ENCODE measurements at places on chromosomes 16 and 17.

DNA sequence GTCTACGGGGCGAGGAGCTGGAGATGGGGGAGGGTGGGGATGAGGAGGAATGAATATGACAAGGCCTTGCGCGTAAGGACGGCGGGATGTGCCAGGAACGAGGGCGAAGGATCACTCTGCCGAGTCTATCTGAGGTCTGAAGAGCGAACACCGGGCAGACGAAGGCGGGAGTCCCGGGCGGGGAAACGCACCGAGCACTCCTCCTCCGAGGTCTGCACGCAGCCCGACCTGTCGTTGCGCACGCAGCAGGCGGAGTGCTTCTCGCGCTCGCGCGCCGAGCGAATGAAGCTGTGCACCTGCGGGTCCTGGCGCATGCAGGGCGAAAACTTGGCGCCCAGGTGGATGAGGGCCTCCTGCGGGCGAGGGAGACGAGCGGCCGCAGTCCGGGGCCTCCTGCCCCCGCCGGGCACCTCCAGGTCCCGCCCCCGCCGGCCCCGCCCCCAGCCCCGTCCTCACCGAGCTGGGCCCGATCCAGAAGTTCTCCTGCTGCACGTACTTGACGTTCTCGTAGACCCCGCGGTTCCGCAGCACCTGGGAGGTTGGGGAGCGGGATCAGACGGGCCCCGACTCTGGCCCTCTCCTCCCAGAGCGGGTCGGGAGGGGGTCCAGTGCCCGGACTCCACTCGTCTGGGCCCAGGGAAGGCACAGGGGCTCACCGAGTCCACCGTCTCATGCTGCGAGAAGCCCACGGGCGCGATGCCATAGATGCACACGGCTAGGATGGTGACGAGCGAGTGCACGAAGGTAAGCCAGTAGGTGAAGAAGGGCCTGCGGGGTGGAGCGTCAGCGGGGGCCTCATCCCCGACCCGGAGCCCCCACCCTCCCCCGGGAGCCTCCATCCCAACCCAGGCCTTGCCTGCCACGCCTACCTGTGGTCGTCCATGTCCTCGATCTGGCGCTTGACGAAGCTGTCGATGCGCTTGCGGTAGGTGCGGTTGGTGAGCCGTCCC is 7.6 kb downstream of the SNRNP25 start:
- no peak for DNase-seq

DNA sequence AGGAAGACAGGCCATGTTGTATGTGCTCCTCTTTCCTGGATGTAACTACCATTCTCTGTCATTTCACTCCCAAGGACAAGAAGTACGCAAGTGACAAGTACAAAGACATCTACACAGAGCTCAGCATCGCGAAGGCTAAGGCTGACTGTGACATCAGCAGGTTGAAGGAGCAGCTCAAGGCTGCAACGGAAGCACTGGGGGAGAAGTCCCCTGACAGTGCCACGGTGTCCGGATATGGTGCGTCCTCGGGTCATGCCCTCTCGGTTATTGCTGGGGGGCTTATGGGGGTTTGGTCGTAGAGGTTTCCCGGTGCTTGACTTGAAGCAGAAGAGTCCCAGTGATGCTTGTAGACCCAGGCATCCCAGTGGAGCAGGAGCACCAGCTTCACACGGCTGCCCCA is 29.0 kb downstream of the PLD6 start:
- DNase-seq = no peak

- DNase-seq = no peak
Observed at GRCh38 chr16:5228369-5228768, 130.8 kb upstream of the EEF2KMT start.

- no peak for DNase-seq
Observed at GRCh38 chr17:246226-246625, 64.8 kb upstream of the DOC2B start.

GRCh38 chr16:75626806-75627205 is 3.7 kb upstream of the ADAT1 start:
- no peak for DNase-seq

DNA sequence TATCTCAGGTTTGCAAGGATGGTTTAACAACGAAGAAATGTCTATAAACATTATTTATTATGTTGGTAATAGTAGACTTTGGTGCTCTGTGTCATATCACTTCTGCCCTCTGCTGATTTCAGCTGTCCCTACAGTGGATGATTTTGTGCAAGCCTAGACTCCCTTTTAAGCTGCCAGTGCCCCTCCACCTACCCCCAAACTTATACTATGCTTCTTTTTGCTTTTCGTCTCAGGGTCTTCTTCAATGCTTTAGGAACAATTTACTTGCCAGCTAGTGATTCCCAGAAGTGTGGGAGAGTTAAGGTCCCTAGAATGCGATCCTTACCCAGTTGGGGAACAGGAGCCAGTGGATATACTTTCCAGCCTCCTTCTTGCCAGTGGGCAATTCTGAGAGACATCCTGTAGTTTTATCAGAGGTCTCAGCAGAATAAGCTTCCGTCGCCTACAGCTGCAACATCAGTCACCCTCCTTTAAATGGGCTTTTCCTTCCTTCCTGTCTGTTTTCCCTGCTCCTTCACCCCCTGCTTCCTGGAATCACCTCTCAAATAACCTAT is 4.1 kb downstream of the ICAM2 start:
- DNase-seq = no peak

DNA sequence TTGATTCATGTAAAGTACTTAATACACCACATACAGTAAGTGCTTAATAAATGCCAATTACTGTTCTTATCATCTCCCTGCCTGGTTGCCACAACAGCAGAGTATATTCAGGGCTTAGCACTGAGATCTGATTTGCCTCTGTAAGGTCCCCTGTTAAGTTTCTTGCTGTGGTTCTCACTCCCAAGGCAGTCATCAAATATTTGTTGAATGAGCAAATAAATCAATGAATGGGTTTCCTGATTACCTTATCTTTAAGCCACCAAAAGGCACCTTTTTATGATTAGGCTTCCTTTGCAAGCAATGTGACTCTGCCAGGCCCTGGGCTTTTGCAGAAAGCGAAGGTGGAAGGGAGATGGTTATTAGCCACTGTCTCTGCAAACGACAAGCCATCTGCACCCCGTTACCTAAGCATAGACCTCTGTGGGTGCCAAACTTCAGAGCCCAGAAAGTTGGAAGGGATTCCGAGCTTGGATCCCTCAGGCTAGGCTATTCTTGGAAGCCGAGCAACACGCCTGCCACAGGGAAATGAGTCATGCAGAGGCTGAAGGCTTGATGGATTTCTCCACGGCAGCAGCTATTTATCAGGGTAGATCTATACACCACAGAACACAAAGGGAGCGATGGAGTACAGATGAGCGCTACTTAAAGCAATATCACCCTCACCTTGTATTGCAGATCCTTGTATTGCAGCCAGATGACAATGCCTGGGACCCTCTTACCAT is 102.0 kb downstream of the GRIN2A start:
- peak; percentile 25 for DNase-seq

Measured in heart right ventricle (tissue), 16 donors.